ENCODE measurements at places on chromosomes 1 and 21.

GRCh38 chr1:44696101-44696500 lies 21.6 kb downstream of the ARMH1 start:
- no peak for DNase-seq

- DNase-seq, result peak; percentile 19
These were observed 5.5 kb downstream of the CAPN2 start for GRCh38 chr1:223717695-223718363.

DNA sequence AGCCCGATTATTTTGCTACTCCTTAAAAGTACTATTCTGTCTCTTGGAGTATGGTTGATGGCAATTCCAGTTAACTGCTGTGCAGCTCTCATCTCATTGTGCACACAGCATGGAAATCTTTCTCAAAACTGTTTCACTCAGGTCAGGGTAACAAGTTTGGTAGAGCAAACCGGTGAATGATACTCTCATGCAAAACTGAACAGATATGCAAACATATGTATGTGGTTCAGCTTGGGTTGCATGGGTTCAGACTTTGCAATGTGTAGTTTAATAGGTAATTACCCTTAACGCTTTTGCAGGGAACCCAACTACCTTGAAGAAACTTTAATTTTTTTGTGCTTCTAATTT lies 2.2 kb downstream of the GADD45A start:
- no peak for DNase-seq

DNA sequence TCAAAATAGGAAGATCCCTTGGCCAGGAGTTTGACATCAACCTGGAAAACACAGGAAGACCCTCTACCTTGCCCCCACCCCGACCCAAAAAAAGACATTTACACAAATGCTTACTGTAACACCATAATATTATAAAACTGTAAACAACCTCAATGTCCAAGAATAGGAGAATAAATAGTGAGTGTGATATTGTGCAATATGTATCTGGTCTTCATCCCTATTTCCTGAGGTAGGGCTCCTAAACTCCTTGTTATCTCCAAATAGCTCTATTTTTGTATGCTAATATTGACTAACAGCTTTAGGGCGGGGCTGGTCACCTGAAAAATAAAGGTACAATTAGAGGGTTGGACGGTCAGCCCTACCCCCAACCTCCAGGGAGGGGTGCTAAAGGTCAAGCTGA lies 23.5 kb downstream of the RSBN1 start:
- no peak for DNase-seq

DNA sequence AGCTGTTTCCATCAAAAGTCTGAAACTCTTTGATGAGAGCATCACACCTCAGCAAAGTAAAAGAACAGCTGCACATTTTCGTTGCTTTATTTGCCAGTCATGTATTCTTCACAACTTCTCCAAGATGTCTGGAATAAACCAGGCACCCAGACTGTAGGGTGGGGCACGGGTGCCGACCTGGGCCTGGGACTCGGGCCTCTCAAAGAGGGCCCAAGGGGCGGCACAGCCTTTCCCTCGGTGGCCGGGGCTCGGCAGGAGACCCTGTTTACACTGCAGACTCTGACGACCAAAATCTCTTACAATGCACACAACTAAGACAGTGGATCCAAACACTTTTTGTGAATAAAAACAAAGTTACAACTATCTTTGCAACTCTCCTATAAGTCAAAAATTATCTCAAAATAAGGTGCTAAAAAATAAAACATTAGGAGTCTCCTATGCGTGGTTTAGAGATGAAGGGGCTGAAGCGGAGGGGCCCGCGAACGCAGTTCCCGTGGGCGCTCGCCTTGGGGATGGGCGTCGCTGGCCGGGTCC lies 696 bp downstream of the LSS start:
- DNase-seq, result no peak

DNA sequence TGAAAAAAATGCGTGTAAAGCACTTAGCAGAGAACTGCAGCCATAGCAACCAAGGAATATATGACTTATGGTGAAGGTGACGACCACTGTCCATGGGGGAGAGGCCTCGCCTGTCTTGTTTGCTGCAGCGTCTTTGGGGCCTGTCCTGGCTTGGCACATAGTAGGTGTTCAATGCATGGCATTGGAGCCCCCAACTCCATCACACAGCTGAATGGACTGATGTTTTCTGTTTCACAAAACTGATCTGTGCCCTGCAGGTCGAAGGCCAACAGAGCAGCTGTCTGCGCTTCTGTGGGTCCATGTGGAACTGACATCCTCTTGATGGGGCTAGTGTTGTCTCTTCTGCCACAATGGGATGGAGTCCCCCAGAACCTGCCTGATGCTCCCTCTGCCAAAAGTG lies 296.0 kb downstream of the PTPRU start:
- no peak for DNase-seq

- no peak for DNase-seq
These were observed 1.0 kb upstream of the S100A6 start for GRCh38 chr1:153536671-153537375.

DNA sequence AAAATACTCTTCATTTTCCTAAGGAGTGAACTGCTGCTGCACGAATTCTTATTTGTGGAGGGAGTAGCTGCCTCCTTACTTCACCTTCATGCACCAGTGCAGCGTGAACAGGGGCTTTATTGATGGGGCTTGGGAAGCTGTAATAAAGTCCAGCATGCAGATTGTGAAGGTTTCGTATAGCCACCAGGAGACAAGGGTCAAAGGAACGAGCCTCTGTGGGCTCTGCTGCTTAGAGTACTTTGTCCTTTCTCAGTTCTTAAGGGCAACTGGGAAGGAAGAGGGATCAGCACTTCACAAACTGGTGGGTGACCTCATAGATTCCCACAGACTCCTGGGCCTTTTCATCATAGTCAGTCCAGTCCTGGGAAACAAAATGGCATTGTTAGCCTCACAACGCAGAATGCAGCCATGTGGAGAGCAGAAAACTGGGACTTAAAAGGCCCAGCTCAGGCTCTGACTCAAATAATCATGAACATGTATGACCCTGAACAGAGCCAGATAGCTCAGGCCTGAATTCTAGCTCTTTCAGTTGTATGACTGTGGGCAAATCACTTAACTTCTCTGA lies 6.0 kb downstream of the CZIB start:
- no peak for DNase-seq

DNA sequence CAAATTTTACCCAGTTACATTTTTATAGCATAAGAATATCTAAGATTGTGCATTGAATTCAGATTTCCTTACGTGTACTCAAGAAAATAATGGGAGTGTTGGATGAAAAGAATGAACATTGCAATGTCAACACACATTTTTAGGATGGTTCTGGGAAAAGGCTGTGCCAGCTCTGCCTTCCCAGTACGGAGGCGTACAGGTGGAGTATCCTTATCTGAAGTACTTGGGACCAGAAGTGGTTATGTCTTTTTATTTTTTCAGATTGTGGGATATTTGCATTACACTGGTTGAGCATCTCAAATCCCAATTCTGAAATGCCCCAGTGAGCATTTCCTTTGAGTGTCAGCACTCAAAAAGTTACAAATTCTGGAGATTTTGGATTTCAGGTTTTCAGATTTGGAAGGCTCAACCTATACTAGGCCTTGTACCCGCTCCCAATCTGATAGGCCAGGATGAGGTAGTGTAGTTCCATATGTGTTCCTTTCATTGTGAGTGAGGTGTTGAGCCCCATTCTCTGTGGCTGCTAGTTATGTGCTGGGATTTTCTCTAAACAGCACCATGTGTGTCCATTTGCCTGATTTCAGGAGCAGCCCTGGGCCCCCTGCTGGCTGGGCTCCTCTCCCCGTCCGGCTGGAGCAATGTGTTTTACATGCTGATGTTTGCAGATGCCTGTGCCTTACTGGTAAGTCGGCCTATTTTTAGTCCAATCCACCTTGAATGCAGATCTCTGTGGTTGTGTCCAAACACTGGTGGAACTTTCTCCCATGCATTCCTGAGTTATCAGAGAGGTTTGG lies 60.8 kb downstream of the SLC37A1 start:
- DNase-seq, result no peak

DNA sequence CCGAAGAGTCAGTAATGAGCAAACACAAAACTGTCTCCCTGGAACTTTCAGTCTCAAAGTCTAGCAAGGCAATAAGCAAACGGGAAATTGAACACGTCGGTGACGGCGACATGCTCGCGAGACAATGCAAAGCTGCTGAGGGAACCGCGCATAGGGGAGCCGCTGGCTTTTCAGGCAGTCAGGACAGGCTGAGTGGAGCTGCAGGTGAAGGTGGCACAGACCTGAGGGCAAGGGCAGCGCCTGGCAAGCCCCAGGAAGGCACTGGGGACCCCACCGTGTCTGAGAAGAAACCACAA lies 4.9 kb downstream of the INTS11 start:
- no peak for DNase-seq

DNA sequence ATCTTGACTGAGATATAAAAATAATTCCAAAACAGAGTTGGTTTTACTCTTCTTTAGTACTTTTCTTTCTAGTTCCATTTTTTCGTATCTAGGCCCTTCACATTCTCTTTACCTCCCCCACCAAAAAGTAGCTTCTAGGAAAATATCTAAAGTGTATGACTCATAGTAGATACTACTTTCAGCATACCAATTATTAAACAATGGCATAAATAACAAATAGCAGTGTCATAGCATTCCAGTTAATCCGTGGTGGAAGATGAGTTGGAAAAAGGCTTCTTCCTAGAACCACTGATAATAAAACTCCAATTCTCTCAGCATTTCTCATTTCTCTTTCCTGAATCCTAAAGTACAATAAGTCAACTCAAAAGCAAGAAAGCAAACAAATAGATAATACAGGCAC lies 859.0 kb upstream of the B3GALT2 start:
- DNase-seq, result no peak

DNA sequence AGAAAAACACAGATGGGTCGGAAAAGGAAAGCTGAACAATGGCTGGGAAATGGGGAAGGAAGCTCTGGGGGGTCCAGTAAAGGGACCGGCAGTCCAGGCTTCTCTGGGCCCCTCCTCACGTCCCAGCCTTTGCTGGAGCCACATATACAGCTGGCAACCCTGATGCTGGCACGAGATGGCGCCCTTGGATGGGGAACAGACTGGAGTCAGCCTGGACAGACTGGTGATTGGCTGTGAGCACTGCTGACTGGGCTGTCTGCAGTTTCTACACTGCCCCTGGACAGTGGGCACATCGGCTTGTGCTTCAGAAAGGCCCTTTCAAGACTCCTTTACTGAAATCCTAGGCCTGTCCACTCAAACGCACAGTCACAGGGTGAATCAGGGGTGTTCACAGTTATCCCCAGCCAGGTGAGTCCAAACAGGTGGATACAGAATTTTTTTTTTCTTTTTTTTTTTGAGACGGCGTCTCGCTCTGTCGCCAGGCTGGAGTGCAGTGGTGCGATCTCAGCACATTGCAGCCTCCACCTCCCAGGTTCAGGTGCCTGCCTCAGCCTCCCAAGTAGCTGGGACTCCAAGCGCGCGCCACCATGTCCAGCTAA lies 31.1 kb upstream of the ZBTB40 start:
- peak; percentile 47 for DNase-seq
